KBM-7 (cell line): ENCODE measurements at places on chromosomes 11 and 22.

GRCh38 chr11:104390651-104391050 is 226.7 kb upstream of the PDGFD start:
- no peak for DNase-seq

DNA sequence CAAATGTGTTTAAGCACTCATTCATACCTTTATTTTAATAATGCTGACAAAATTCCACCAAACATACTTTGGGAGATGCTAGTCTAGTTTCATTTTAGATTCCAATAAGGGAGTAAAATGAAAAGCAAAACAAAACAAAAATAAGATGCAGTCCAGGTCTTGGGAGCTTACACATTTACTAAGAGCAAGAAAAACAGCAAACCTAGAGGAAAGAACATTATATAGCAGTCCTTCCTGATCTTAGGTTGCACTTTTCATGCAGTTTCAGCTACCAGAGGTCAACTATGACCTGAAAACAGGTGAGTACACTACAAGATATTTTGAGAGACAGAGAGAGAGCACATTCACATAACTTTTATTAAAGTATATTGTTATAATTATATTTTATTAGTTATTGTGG is 1100.9 kb downstream of the DLG2 start:
- no peak for DNase-seq

- DNase-seq, result peak; percentile 25
Measured at GRCh38 chr11:81787584-81788049, 946.0 kb downstream of the FAM181B start.

- DNase-seq, result no peak
Measured at GRCh38 chr11:112795911-112796649, 165.1 kb upstream of the NCAM1 start.

GRCh38 chr11:9716275-9717039 is 52.6 kb downstream of the SWAP70 start:
- peak; percentile 95 for DNase-seq

GRCh38 chr11:75260396-75261170 is 20.0 kb downstream of the TPBGL start:
- peak; percentile 25 for DNase-seq

DNA sequence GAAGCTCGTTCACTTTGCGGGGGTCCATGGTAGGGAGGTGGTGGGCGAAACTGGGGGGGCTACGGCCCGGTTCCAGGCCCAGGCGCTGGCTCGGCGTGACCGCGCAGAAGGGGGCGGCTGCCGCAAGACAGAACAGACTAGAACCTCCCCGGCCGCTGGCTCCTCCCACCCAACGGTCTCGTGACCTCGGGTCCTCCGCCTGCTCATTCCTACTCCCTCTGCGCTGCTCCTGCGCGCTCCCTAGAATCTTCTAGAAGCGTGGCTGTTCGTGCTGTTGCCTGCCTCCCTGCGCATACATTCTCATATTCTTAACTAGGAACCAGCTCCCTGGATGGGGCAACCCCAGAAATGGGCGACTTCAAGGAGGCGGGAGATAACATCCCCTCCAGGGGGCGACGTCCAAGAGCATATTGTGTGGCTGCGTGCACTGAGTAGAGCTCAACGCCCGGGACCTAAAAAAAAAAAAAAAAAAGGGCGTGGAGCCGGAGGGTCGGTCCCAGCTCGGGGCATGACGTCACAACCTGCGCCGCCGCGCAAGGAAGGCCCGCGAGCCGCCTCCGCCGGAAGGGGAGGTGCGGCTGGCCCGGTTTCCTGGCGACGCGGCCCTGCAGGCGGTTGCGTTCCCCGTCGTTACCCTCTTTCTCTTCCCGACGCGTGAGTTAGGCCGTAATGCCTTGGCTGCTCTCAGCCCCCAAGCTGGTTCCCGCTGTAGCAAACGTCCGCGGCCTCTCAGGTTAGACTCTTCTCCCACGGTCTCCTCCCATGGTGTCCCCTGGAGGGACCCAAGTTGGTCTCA is at the start of the genes ST13 and XPNPEP3:
TSS of gene ST13 (minus strand) at position 127 of the 796 bp plus-strand sequence. CDS start at position 28, 99 bp downstream.
TSS of gene XPNPEP3 (plus strand) at position 636 of the 796 bp plus-strand sequence. CDS start at position 670, 34 bp downstream.
- peak; percentile 97 for DNase-seq
